ENCODE measurements at places on chromosomes 6 and 20.

DNA sequence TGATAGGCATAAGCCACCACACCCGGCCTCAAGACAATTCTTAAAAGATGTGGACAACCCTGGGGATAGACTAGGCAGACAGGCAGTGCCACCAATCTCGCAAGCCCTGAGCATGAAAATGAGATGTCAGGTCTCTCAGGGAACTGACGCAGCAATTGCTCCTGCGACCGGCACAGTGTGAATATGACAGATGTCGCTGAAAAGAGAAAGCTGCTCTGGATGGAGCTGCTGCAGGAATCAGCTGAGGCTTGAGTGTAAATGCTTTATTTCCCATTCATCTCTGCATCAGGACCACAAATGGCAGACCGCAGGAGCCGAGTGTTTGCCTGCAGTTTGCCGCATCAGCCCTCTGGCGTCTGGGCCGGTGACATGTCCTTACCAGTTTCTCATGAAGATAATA lies 68.4 kb downstream of the TFAP2C start:
- no peak overlapping the region for H3K27ac ChIP-seq
- H3K4me1 ChIP-seq = no peaks in the 10 kb centered on the region
- H3K27me3 ChIP-seq = no peaks in the 10 kb centered on the region

DNA sequence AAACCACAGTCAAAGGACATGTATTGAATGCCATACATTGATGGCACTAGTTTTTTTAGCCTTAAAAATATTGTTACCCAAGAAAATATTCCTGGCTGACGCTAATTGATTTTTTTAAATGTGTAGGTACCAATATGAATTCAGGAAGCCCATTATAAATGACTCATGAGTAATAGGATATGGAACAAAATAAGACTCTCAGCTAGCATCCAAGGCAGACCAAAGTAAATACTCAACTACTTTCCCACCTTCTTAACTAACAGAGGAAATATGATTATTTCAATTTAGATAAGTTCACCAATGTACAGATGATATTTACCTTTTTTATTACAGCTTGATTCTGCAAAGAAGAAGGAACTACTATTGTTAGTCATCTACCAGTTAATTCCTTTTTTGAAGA lies 43.2 kb upstream of the TXNDC5 start:
- H3K36me3 ChIP-seq = no peaks in the 10 kb centered on the region
- H3K27ac ChIP-seq = no peak overlapping the region
- H3K4me1 ChIP-seq = no peaks in the 10 kb centered on the region
- no peak for DNase-seq
- H3K27me3 ChIP-seq = no peaks in the 10 kb centered on the region
- no peak overlapping the region for H3K4me3 ChIP-seq

- peaks cover 44% of the 10 kb centered on the region for H3K27me3 ChIP-seq
- no peak overlapping the region for H3K4me3 ChIP-seq
- no peaks in the 10 kb centered on the region for H3K4me1 ChIP-seq
Measured at GRCh38 chr6:39313526-39314272, 520 bp downstream of the KCNK17 start.

GRCh38 chr6:156776470-156776839 lies 723 bp upstream of the ARID1B start:
- H3K27me3 ChIP-seq = peaks cover 3% of the 10 kb centered on the region
- H3K27ac ChIP-seq = peak overlapping the region; percentile 95
- no peaks in the 10 kb centered on the region for H3K36me3 ChIP-seq
- H3K4me1 ChIP-seq = peaks cover 47% of the 10 kb centered on the region
- peak; percentile 20 for DNase-seq

DNA sequence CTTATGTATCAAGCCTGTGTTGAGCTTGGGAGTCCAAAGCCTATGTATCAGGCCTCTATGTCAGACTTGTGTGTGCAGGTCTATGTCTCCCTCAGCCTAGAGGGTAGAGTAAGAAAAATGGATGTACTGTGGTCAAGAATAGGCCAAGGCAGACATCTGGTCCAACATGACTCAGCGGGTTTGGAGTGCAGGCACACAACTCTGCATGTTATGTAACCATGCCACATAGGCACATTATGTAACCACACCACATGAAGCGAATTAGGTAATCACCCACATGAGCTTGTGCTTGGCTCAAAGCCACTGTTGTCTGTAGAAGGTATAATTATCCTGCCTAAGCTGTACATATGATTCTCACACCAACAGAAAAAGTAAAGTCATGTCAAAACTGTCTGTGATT lies 1190.5 kb upstream of the EYS start:
- H3K27me3 ChIP-seq = no peaks in the 10 kb centered on the region
- H3K27ac ChIP-seq = no peak overlapping the region
- DNase-seq = no peak
- H3K4me1 ChIP-seq = no peaks in the 10 kb centered on the region

DNA sequence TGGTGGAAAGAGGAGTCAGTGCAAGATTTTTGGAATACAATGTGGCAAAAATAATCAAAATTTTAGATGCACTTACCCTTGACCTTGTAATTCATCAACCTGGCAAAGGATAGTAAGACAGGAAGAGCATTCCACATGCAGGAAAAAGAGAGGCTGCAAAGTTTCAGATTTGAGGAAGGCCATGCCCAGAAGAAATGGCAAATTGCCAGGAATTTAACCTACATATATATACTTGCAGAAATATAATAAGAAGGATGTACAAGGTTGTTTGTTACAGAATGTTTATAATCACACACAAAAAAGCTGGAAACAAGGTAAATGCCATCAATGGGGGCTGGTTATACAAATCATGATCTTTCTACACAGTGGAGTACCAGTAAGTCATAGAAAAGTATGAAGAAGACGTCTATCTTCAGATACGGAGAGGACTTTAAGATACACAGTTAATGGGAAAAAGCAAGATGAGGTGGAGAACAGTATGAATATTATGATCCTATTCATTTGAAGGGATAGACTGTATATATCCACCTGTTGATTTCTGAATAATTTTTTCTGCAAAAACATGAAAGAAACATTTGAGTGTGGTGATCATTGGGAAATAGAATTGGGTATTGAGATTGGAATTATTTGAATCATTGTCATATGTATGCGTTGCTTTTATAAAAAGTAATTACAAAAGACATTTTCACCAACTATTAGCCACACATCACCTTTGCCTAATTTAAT lies 253.8 kb downstream of the TBC1D7 start:
- H3K36me3 ChIP-seq = no peaks in the 10 kb centered on the region
- no peak for DNase-seq
- no peak overlapping the region for H3K27ac ChIP-seq
- H3K4me1 ChIP-seq = no peaks in the 10 kb centered on the region
- H3K4me3 ChIP-seq = no peak overlapping the region
- H3K27me3 ChIP-seq = peaks cover 9% of the 10 kb centered on the region

DNA sequence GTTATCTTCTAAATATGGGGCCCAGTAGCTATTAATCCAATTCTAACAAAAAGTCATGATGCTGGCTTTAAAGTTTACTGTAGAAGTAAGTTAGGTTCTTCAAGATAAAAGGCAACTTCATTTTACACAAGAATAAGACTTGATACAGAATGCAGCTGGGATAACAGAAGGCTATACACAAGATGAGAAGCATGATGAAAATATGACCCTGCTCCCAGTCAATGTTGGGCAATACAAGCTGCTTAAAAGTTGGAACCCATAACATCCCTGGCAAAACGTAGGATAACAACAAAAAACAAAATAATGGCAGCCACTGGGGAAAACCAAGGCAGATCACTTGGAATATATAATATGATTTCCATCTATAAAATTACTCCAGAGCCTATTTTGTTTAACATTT lies 87.6 kb upstream of the RSPO3 start:
- no peak overlapping the region for H3K4me3 ChIP-seq
- no peak overlapping the region for H3K27ac ChIP-seq
- no peak for DNase-seq
- no peaks in the 10 kb centered on the region for H3K36me3 ChIP-seq
- no peaks in the 10 kb centered on the region for H3K4me1 ChIP-seq

DNA sequence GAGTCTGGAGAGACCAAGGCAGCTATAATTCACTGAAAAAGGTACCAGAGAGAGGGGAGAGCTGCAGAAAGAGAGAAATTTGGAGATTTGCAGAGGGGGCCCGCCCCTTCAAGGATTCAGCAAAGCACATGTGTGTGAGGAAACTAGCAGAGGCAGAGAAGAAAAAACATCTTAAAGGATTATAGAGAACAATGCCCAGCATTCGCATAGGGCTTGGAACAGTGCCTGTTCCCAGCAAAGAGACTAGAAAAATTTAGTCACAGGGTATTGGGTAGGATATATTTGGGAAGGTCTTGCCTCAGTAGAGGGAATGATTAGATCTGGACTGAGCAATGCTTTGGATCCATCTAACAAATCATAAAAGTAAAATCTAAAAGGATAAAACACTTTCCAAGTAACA lies 44.0 kb downstream of the SRPK1 start:
- no peaks in the 10 kb centered on the region for H3K27me3 ChIP-seq
- no peak overlapping the region for H3K27ac ChIP-seq
- DNase-seq = no peak
- H3K4me1 ChIP-seq = no peaks in the 10 kb centered on the region

DNA sequence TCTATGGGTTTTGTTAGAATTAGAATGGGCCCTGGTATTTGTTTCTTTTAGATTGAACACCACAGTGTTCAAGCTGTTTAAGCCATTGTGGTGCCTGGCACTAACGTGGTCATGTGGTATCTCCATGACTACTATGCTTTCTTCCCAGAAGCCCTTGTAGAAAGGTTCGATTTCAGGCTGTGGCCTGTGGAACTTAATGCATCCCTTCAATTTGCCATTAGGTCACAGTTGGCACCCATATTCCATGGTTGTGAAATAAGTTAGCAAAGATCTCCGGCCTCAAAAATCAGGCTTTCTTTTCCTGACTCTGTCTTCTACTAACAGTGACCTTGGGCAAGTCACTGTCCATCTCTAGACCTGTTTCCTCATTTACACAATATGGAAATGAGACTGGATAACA lies 31.3 kb upstream of the AAR2 start:
- H3K4me3 ChIP-seq = no peak overlapping the region
- peaks cover 4% of the 10 kb centered on the region for H3K27me3 ChIP-seq
- peaks cover 5% of the 10 kb centered on the region for H3K4me1 ChIP-seq
- H3K27ac ChIP-seq = no peak overlapping the region

- no peak overlapping the region for H3K4me3 ChIP-seq
- H3K36me3 ChIP-seq = no peaks in the 10 kb centered on the region
Measured at GRCh38 chr6:139872665-139873064, 498.2 kb upstream of the CITED2 start.

DNA sequence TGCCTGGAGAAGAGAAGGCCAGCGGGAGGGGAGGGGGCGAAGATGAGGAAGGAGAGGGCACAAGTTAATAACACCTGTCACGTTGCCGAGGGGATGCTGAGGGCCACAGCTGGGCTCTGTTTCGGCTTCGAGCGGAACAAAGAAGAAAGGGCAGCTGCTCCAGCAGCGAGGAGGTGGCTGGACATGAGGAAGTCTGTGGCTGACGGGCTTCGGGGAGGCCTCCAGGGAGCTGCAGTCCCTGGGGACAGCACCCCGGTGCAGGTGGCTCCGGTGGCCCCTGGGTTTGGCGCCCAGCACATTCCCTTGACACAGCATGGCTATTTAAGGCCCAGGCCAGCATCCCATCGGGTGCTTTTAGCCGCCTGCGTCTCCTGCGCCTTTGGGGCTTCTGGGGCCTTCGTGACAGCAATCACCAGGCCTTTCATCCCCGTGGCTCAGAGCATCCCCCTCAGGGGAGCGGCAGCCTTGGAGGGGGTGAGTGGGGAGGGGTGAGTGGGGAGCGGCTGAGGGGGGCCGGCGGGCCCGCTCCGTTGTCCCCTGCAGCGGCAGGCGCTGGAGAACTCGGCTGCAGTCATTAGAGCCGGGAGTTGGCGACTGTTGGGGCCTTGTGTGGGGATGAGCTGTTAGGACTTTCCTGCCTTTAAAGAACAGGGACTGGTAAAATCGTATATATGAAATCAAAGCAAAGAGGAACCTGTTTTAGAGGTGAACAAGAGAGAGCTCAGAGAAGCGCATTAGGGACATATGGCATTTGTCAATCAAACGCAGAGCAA lies 99.0 kb downstream of the TMEM242 start:
- H3K4me1 ChIP-seq = peaks cover 55% of the 10 kb centered on the region
- H3K36me3 ChIP-seq = peaks cover 3% of the 10 kb centered on the region
- H3K27ac ChIP-seq = no peak overlapping the region
- DNase-seq = no peak
- no peak overlapping the region for H3K4me3 ChIP-seq
- peaks cover 6% of the 10 kb centered on the region for H3K27me3 ChIP-seq

DNA sequence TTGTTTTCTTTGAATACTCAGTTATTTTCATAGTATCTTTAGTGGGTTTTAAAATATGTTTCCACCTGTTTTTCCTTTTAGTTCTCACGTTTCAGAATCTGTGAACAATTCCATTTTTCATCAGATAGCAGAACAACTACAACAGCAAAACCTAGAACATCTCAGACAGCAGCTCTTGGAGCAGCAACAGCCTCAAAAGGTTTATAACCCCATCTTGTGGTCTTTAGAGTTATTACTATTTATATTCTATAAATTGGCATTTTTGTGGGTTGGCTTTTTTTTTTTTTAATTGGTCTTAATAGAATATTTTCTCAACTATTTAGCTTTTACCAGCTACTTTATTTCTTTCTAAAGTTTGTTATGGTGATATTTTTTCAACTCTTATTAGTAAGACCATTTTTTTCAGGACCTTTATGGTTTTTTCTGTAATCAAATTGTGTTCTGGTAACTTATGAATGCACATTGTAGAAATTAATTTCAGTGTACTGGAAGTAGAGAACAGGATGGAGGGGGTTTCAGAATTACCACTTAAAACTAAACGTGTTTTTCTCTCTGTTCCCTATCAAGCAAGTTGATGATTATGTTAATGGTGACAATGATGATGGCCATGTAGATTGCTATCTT lies 72.2 kb downstream of the SCAF8 start:
- H3K27ac ChIP-seq = no peak overlapping the region
- no peak overlapping the region for H3K4me3 ChIP-seq
- peaks cover 4% of the 10 kb centered on the region for H3K4me1 ChIP-seq
- DNase-seq = no peak
- no peaks in the 10 kb centered on the region for H3K27me3 ChIP-seq

DNA sequence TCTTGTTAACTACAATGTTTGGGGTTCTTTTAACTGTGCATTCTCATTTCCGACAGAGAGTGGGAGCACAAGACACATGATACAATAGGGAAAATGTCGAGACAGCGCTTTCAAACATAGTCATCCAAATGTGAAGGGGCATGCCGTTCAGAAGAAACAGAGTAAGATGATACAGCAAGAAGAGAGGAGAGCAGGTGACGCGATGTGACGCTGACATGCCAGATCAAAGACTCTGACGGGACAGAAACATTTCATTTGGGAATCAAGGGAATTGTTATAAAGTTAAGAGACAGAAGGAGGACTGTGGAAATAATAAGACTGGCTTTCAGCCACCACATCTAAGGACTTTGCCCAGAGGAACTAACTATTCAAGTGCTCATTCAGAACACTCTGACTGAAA lies 117.4 kb downstream of the FAXC start:
- H3K4me3 ChIP-seq = no peak overlapping the region
- H3K4me1 ChIP-seq = no peaks in the 10 kb centered on the region
- no peak overlapping the region for H3K27ac ChIP-seq
- DNase-seq = no peak

- no peak overlapping the region for H3K4me3 ChIP-seq
- H3K27ac ChIP-seq = no peak overlapping the region
- peaks cover 17% of the 10 kb centered on the region for H3K36me3 ChIP-seq
- no peak for DNase-seq
- peaks cover 8% of the 10 kb centered on the region for H3K4me1 ChIP-seq
Measured at GRCh38 chr6:44229376-44230033, 6.1 kb downstream of the SLC29A1 start.
